NCI-H1092 (cell line): ENCODE measurements at places on chromosomes 5 and 9.

DNA sequence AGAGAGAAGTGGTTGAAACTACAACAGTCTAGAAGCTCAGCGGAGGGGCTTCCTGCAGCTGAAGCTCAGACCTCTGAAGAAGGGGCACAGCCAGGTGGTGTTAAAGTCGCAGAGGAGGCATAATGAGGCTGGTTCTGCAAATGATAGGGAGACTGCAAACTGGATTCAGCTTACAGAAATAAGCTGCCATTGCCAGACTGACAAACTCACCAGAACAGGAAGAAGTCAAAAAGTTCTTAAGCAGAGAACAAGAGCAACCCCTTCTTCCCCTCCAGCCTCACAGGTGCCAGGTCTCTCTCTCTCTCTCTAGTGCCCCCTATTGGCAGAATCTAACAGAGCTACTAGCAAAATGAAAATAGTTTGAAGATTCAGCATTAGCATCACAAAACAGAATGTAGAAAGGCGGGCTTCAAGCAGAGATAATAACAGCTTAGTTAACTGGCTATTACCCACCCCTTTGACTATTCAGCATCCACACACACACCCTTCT lies 76.7 kb downstream of the GRAMD2B start:
- DNase-seq: no peak

DNA sequence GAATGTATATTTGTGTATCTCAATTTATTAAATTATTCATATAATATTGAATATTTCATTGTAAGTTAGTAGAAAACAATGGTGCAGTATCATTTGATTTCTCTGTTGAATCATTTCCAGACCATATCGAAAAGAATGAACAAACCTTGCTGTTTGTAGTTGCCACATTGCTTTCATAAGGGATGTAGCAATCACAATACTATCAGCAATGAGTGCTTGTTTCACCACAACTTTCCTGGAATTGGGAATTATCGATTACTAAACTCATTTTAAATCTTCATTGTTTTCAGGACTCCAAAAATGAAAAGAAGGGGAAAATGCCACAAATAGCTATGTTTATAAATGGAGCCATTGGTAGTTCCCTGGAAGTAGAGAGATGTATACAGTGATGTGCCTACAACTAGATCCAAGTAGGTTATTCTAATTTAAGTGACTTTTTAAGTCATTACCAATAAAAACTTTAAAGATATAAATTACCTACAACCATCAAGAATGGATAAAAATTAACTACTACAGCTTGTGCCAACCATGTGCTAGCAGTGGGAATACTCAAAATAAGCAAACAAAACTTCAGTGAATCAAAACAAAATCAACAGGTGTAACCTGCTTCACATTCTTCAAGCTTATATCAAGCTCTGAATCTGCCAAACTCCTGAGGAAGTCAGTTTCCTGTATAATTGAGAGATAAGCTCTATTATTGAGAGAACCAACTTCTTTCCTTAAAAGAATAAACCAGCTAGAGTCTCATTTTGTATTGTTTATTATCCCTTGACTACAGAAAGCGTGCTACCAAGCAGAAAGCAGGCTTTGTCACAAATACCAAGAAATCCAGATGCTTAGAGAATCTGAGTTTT lies 358.6 kb downstream of the ADGRV1 start:
- DNase-seq: no peak

DNA sequence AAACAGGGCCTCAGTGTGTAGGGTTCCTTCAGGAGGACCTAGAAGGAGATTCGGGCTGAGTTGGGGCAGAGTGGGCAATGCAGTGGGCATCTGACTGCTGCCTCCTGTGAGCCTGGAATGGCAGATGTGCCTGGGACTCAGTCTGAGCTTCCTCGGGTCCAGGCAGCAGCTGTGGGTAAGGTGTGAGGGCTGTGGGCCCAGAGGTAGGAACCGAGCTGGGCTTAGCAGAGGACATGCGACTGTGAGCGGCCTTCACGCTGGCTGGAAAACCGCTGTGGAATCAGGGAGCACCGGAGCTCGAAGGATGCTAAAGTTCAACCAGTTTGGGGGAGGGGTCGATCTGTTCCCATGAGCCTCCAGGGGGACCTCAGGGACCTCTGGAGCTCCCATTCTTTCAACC lies 137.0 kb downstream of the PAX5 start:
- DNase-seq: no peak

DNA sequence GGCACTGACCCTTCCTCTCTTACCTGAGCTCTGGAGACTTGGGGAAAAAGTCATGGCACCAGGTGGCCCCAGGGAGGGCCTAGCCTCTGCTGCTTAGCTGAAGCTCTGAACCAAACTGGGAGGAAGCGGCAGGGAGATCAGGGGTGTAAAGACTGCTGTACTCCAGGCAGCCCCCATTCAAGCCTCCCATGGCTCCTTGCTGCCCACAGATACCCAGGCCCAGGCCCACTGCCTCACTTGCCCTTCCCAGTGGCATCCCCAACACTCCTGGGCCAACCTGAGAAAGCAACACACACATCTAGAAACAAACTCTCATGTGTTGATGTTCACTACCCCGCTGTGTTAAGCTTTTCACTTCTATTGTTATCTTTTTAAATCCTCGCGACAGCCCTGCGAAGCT lies 151.6 kb downstream of the C5orf15 start:
- no peak for DNase-seq

GRCh38 chr5:35651002-35651756 lies 33.5 kb downstream of the SPEF2 start:
- no peak for DNase-seq

- DNase-seq: no peak
Observed at GRCh38 chr9:113164536-113165300, 13.9 kb downstream of the SLC31A2 start.

GRCh38 chr9:19641046-19641445 lies 147.8 kb downstream of the SLC24A2 start:
- DNase-seq: no peak

DNA sequence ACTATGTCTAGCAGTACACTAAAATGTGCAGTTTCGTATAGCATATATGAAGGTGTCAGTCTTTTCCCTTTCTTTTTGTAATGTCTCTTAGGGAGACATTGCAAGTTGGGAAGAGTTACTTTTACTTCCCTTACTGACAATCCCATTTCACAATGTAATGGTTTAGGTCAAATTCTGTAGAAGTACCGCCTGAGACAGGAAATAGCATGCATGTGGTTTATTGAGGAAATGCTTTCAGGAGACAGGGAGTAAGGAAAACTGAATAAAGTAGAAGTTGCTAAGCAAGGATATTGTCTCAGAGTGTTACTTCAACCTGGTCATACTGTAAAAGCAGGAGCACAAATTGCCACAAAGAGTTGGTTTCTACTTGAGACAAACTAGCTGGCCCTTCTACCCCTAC lies 32.1 kb upstream of the MSANTD3 start:
- no peak for DNase-seq

DNA sequence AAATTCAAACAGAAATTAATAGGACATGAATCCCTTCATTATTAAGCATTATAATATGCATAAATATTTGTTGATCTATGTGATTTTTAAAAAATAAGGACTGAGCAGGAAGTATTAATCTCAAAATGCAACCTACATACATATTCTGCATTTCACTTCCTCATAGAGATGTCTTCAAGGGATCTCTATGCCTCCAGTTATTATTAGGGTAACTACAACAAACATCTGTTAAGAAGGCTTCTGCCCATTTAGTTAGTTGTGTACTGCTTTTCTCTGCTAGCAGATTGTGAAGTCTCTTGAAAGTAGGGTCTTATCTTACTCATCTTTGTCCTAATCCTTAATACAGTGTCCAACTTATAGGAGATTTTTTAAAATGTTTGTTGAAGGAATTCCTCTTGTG lies 414.1 kb downstream of the ACTL7B start:
- no peak for DNase-seq

DNA sequence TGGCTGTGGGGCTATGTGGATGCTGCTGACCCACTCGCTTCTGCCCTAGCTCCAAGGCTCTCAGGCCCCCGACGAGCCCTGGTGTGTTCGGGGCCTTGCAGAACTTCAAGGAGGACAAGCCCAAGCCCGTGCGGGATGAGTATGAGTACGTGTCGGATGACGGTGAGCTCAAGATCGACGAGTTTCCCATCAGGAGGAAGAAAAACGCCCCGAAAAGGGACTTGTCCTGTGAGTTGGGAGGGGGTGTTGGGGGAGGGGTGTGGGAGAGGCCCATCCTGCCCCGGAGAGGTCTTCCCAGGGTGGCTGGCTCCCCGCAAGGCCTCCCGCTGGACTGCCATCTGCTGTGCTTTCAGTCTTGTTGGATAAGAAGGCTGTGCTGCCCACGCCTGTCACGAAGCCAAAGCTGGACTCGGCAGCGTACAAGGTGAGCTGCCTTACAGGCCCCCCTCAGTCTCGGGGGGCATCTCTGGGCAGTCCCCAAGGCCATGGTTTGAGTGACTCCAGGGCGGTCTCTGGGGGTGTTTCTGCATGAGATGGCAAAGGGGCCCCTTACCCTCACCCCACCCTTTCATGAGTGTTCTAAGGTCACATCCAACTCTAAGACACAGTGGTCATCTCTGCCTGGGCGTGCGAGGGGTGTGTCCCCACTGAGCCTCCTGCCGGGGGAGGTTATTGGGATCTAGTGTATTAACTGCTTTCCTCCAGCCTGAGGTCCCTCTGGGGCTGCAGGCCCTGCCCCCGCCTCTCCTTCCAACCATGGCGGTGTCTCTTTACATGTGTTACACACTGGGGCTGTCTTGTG lies 89.5 kb downstream of the PHF2 start:
- DNase-seq: no peak

DNA sequence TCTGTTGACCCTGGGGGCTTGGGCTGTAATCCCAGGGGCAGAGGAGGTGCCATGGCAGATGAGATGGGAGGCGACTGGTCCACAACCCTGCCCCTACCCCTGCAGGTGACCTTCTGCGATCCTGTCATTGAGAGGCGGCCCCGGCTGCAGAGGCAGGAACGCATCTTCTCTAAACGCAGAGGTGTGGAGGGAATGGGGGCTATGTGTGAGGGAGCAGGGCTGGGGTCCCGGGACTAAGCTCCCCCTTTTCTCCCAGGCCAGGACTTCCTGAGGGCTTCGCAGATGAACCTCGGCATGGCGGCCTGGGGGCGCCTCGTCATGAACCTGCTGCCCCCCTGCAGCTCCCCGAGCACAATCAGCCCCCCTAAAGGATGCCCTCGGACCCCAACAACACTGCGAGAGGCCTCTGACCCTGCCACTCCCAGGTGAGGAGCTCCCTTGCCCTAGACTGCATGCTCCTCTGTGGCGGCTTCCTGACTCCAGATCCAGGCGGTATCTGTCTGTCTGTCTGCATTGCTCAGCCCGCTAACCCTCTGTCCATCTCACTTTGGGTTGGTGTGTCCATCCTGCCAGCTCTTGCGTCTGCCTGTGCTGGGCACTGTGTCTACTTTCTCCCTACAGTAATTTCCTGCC lies 9.9 kb downstream of the ZDHHC12 start:
- DNase-seq: no peak

- DNase-seq: no peak
Observed at GRCh38 chr5:66553916-66554575, 42.1 kb upstream of the MAST4 start.
